ENCODE measurements at places on chromosomes 16 and 17. TPM values are rescaled to one million over a fixed set of nuclear protein-coding genes. Genes with fewer than 3 reads are reported as not detected.

PRSS27 gene
- total RNA-seq, result 2.1 TPM

GRCh38 chr16:27258241-27258734 lies 10.3 kb downstream of the NSMCE1 start:
- peaks cover 28% of the 10 kb centered on the region for H3K36me3 ChIP-seq
- no peak for DNase-seq
- H3K27me3 ChIP-seq, result no peaks in the 10 kb centered on the region
- peaks cover 34% of the 10 kb centered on the region for H3K4me1 ChIP-seq

GRCh38 chr16:20107083-20107482 lies 33.4 kb upstream of the GPR139 start:
- no peak overlapping the region for H3K4me3 ChIP-seq
- H3K27me3 ChIP-seq, result no peaks in the 10 kb centered on the region
- H3K4me1 ChIP-seq, result no peaks in the 10 kb centered on the region

- no peaks in the 10 kb centered on the region for H3K27me3 ChIP-seq
- peak; percentile 48 for DNase-seq
- no peak overlapping the region for H3K27ac ChIP-seq
- peaks cover 12% of the 10 kb centered on the region for H3K4me1 ChIP-seq
These were observed 391.9 kb upstream of the TNRC6C start for GRCh38 chr17:77566566-77567138.

DNA sequence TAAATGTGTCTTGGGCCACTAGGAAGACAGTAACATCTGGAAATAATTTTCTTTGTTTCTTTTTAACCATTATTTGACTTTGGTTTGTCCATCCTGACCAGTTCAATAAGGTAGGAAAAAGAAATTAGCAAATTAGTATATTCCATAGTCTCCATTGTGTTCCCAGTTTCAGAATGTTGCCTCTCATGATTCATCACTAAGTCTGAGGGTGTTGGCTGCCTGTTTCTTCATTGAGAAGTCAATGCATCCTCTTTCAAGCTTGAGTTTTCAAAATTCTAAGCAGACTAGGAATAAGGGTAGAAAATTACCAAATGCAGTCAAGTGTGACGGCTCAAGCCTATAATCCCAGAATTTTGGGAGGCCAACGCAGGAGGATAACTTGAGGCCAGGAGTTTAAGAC lies 41.9 kb downstream of the ZFHX3 start:
- DNase-seq, result no peak
- no peaks in the 10 kb centered on the region for H3K27me3 ChIP-seq
- no peak overlapping the region for H3K4me3 ChIP-seq
- H3K36me3 ChIP-seq, result no peaks in the 10 kb centered on the region
- no peak overlapping the region for H3K27ac ChIP-seq

CTRB1 gene
- 6.5 TPM for total RNA-seq

GRCh38 chr16:77807021-77807420 lies 18.7 kb downstream of the VAT1L start:
- no peaks in the 10 kb centered on the region for H3K4me1 ChIP-seq
- H3K4me3 ChIP-seq, result no peak overlapping the region
- no peaks in the 10 kb centered on the region for H3K27me3 ChIP-seq
- no peak for DNase-seq
- no peak overlapping the region for H3K27ac ChIP-seq

GRCh38 chr17:9286434-9286833 lies 265.1 kb downstream of the NTN1 start:
- no peaks in the 10 kb centered on the region for H3K36me3 ChIP-seq
- H3K27ac ChIP-seq, result no peak overlapping the region
- no peaks in the 10 kb centered on the region for H3K4me1 ChIP-seq
- H3K4me3 ChIP-seq, result no peak overlapping the region
- no peak for DNase-seq
- no peaks in the 10 kb centered on the region for H3K27me3 ChIP-seq

- no peaks in the 10 kb centered on the region for H3K4me1 ChIP-seq
- no peaks in the 10 kb centered on the region for H3K27me3 ChIP-seq
- no peak overlapping the region for H3K27ac ChIP-seq
- no peak overlapping the region for H3K4me3 ChIP-seq
- no peak for DNase-seq
- peaks cover 100% of the 10 kb centered on the region for H3K36me3 ChIP-seq
These were observed 24.6 kb downstream of the HIGD1B start for GRCh38 chr17:44872131-44872768.

- peaks cover 9% of the 10 kb centered on the region for H3K27me3 ChIP-seq
- H3K4me1 ChIP-seq, result peaks cover 33% of the 10 kb centered on the region
- H3K36me3 ChIP-seq, result no peaks in the 10 kb centered on the region
- DNase-seq, result peak; percentile 86
These were observed 6.0 kb upstream of the TPPP3 start for GRCh38 chr16:67399218-67399733.

DNA sequence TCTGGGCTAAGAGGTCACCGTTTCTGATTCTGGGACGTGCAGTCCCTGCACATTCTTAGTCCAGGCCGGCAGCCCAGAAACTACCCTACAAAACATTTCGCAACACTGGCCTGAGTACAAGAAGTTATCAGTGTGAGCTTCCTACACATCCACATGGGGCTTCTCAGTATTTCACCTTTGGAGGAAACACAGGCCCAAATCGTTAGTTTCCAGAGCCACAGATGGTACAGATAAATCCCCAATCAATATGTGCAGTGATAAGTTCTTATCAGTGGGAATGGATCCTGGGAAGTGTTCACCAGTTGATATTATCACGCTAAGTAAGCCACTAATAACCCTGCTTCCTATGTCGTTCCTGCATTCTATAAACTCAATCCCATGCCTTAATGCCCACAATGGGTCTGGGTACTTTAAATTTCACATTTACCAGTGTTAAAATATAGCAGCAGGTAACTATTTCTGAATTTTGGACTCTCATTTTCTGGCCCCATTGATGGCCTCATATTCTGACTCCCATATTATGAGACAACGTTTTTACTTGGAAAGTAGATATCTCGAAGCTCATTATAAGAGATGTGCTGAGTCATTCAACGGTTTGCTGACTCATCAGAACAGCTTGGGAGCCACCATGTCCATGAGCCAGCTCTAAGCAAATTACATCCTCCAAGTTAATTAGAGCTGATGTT lies 370.2 kb upstream of the MAF start:
- H3K4me1 ChIP-seq, result no peaks in the 10 kb centered on the region
- DNase-seq, result no peak
- H3K27me3 ChIP-seq, result no peaks in the 10 kb centered on the region
- H3K27ac ChIP-seq, result no peak overlapping the region
- no peaks in the 10 kb centered on the region for H3K36me3 ChIP-seq
